ENCODE measurements at places on chromosomes 6 and 20.

GRCh38 chr6:128694303-128695009 is 174.1 kb upstream of the PTPRK start:
- DNase-seq, result no peak

GRCh38 chr6:128239146-128239545 is 281.3 kb downstream of the PTPRK start:
- DNase-seq, result no peak

- no peak for DNase-seq
These were observed 35.5 kb upstream of the GJA1 start for GRCh38 chr6:121399966-121400365.

DNA sequence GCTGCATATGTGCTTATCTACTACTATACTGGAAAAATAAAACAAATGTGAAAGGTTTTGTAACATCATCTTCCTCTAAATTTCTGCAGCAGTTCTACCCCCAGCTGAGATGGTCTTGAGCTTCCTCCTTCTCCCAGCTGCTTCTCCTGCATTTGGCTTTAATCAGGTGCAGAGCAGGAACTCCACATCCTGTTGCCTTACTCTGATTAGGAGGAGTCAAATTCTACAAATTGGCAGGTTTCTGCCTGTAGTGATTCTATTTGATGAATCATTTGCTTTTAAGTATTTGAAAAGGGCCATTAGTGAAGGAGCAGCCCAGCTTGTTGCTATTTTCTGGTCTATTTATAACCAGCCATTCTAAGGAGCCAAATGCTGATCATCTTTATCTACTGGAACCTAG is 224.5 kb downstream of the GMDS start:
- no peak for DNase-seq

GRCh38 chr6:7391151-7391550 is 1.5 kb downstream of the RIOK1 start:
- no peak for DNase-seq

- no peak for DNase-seq
These were observed 654 bp downstream of the TBC1D7 start for GRCh38 chr6:13327691-13328075.

DNA sequence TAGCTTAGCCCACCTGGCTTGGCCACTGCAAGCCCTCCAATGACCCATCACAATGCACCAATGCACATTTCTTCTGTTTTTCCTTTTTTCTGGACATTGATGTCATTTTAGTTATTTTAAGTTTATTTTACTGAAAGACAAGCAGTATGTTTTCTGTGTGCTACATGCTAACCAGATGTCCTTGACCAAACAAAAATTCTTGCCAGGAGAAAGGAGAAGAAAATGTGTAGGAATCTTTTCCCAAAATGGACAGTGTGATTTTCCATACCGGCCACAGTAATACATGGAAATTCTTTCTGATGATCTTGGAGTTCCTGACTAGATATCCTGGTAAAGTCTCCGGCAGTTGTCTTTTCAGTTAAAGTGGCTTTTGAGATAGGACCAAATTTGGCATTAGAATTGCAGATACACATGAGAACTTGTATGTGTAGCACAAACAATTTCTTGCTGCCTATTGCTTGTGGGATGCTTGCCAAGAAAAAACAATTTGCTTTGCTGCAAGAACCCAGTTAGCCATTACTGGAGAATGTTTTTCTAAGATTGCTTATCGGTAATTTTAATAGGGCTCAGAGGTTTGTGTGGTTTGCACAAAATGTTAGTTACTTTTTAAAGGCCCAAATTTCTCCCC is 696.5 kb upstream of the CITED2 start:
- no peak for DNase-seq

- no peak for DNase-seq
These were observed 14.0 kb downstream of the DPPA5 start for GRCh38 chr6:73340048-73340447.

DNA sequence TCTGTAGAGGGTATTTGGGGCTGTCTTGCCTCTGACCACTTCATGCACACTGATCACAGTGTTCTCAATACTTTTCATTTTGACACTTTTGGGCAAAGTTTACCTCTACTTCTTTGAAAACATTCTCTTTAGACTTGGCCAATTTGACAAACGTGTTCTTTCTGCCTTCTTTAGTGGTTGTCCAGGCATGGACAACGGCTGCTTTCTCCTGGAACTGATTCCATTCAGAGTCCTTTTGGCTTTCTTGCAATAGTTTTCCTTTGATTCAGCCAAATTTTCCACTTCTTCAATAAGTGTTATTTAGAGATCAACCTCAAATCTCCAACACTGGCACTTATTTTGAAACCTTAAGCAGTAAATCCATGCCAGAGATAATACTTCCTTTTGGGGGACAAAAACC is 6.7 kb upstream of the CST9 start:
- DNase-seq, result no peak

DNA sequence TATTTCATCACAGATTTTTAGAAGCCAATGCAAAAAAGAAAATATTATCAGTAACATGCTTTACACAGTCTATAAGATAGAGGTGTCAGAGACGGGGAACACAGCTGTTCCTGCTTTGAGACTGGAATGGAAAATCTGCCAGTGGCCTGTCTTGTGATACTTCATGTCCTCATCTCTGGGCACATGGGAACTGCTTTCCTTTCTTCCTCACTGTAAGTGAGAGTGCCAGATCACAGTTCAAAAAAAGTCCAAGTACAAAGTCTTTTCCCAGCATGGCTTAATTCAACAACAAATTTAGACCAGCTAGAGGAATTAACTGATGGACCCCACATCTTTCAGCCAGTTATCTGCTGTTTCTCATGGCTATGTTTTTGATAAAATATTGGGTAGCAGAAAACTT is 490.4 kb downstream of the CDKAL1 start:
- no peak for DNase-seq

DNA sequence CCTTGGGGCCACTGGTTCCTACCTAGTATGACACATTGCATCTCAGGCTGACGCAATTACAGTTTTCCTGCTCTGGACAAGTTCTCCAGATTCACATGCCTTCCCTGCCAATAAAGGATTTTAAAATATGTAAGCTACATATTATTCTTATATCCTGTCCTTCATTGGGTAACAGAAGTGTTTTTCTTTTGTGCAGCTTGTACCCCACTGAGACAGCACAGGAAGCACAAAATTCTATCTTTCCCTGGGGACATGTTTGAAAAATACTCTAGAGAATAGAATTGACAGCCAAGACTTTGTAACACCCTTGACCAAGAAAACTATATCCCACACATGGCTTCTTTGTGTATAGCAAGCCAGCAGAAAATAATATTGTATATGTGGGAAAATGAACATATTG is 456.8 kb downstream of the MAFB start:
- no peak for DNase-seq

- peak; percentile 71 for DNase-seq
These were observed 128.5 kb downstream of the HFE start for GRCh38 chr6:26215585-26216358.

- DNase-seq, result no peak
These were observed 68.7 kb upstream of the CST7 start for GRCh38 chr20:24880356-24880755.

DNA sequence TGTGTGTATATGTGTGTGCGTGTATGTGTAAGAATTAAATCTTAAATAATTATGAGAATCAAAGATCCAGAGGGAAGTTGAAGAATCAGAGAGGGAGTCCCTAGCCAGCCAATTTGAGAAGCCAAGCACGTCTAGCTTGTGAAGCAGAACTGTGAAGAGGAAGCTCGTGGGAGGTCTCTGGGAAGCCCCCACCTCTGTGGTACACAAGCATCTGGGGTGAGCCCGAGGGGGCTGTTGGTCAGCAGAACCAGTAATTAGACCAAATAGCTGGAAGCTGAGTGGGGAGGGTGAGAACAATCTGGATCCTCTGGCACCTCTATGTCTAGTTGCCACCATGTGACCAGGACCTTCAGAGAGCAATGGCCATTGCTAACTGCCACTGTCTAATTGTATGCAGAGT is 310.0 kb upstream of the PRND start:
- DNase-seq, result no peak

DNA sequence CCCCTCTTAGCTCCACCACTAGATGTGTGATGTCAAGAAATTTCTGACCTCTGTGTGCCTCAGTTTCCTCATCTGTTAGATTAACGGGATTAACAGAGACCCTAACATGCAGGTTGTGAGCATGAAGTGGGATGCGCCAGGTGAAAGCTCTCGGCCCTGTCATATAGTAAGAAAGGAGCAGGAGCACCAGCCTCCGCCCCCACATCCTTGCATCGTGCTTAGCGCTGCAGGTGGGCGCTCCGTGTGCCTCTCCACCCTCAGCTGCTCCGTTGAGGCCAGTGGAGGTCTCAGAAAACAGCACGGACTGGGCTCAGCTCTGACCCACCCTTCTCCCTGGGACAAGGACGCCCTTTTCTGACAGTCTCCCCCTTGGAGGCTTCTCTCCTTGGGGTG is 63.4 kb downstream of the TCP11 start:
- DNase-seq, result no peak

- no peak for DNase-seq
These were observed 264.5 kb upstream of the BMP2 start for GRCh38 chr20:6502999-6503398.

DNA sequence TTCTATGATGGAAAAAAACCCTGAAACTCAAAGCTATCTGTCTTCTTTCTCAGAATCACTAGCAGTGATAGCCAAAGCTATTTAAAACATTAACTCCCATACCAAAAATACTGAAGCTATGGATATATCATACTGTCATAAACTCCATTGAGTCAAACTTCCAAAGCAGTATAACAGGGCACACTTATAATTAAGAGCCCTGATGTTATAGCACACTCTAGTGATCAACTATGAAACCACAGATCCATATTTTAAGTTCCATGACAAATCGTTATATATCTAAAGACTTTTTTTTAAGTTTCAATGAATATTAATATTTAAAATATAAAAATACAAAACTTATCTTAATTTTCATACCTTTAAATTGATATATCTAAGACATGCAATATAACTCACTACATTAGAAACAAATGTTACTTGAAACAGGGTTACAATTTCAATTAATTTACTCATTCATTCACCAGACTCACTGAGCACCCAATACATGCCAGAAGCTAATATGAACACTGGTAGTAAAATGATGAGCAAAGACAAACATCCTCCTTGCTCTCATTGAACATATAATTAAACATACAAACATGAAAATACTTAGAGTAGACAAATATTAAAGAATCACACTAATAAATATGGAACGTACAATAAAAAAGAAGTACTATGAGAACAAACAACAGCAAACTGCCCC is 69.3 kb downstream of the IBTK start:
- DNase-seq, result no peak

GRCh38 chr20:61977419-61977786 is 88.3 kb downstream of the TAF4 start:
- DNase-seq, result no peak

DNA sequence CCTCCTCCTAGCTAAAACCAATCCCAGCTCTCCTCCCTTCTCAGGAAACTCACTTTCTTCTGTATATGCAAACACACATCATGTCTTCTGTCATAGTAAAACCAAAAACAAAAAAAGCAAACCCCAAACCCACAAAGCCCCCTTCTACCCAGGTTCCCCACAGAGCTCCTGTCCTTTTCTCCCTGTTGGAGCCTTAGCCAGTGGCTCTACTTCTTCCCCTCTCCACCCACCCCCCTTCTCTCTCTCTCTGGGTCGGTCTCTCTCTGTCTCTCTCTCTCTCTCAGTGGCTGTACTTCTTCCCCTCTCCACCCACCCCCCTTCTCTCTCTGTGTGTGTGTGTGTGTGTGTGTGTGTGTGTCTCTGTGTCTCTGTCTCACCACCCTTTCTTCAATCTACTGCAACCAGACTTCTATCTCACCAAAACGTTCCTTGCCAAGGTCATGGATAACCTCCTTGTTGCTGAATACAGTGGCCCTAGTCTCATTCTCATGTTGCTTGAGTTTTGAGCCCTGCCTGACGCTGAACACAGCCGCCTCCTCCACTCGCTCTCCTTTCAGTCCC is 8.7 kb upstream of the OSER1 start:
- DNase-seq, result no peak

- no peak for DNase-seq
These were observed 38.5 kb downstream of the FBXL4 start for GRCh38 chr6:98909236-98909635.

DNA sequence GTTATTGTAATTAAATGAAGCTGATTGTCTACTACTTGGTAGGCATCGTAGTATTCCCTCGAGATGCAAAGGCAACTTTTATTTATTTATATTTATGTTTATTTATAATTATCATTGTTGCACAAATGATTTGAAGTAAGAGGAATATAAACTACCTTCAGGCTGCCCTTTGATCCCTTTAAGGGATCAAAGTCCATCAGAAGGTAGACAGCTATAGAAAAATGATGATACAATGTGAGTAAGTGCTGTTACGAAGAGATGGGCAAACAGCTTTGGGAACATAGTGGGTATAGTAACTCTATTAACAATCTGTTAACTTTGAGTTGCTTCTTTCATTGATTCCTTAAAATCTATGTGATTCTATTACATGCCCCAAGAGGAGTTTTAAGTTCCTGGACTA is 512.8 kb upstream of the CITED2 start:
- no peak for DNase-seq

DNA sequence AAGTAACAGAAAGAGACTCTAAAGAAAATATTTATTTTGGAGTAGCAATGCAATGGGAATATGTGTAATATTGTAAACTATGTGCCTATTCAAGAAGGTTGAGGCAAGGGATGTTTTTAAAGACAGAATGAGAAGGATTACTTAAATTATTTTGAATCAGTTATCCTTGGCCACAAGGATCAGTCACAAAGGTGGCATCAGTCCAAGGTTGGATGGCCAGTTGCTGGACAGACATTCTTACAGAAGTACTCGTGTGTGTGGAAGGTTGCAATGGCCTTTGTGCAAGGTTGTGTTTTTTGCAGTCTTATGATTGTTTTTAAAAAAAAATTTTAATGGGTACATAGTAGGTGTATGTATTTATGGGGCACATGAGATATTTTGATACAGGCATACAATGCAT is 2.0 kb downstream of the QRSL1 start:
- DNase-seq, result no peak

- DNase-seq, result no peak
These were observed 36.0 kb downstream of the DNAH8 start for GRCh38 chr6:38750968-38751615.

DNA sequence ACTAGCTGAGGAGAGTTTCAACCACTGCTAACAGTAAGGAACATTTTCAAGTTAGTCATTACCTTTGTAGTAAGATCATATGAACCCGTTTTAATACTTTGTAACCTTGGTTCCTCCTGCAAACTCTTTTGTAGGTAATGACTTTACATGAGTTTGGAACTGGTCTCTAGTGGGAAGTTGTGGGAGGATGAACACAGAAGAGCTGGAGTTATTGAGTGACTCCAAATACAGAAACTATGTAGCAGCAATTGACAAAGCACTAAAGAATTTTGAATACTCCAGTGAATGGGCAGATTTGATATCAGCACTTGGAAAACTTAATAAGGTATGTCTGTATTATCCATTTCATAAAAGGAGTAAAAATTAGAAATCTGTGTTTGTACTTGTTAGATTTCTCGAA is 29.3 kb downstream of the DOP1A start:
- DNase-seq, result no peak

DNA sequence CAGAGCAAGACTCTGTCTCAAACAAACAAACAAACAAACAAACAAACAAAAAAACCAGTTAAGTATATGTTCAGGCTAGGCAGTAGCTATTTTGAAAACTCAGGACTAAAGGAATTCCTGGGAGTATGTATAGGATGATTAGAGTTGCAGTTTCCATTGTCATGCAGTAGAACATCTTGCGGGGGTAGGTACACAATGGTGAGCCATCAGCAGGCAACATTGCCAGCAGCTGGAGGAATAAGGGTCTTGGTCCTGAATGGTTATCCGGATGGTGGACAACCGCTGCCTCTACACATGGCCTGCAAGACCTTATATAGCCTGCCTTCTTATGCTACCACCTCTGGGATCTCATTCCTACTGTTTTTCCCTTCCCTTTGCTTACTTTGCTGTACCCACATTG is 297.5 kb downstream of the SOX4 start:
- DNase-seq, result no peak

Measured in SK-N-DZ (cell line).